ENCODE measurements at places on chromosomes 2 and 18.

GRCh38 chr18:11872479-11873136 lies 21.4 kb downstream of the CHMP1B start:
- no peak for DNase-seq

GRCh38 chr2:65511306-65511705 lies 78.9 kb upstream of the SPRED2 start:
- no peak for DNase-seq

GRCh38 chr2:216696751-216697560 lies 1.6 kb upstream of the IGFBP5 start:
- no peak for DNase-seq

GRCh38 chr2:43425659-43426058 lies 170.2 kb downstream of the THADA start:
- no peak for DNase-seq

All from Peyer's patch (tissue), 4 donors.